ENCODE measurements at places on chromosomes 1 and 21.

GRCh38 chr1:168613691-168614231, 37.4 kb downstream of the XCL1 start:
- DNase-seq, result no peak

DNA sequence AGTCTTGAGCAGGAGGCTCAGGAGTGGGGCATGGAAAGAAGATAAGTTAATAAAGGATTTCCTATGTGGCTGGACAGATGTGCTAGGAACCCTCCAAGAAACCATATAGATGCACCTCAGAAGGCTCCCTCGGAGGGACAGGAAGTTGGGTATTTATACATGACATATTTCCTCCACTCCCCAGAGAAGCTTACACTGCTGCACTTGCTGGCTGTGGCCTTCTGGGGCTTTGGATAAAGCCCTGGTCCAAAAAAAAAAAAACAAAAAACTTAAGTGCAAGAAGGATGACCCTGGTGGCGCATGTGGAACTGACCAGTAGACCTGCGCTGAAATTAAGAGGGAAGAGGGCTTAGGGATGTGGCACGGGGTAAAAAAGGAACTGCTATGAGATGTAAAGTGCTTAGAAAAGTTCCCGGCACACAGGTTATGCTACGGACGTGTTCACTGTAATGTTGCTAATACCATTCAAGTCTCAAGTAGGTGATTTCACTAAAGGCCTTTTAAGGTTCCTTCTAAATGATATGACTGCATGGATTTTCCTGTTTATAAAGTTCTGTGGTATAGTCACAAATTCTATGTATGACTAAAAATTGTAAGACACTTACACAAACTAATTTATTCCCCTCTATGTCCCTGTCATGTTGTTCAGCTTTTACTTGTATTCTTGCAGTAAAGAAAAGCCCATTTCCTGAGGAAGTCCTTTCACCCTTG, 253.6 kb downstream of the HMCN1 start:
- no peak for DNase-seq

- no peak for DNase-seq
These were observed 31.8 kb downstream of the HSF2BP start for GRCh38 chr21:43627527-43627926.

DNA sequence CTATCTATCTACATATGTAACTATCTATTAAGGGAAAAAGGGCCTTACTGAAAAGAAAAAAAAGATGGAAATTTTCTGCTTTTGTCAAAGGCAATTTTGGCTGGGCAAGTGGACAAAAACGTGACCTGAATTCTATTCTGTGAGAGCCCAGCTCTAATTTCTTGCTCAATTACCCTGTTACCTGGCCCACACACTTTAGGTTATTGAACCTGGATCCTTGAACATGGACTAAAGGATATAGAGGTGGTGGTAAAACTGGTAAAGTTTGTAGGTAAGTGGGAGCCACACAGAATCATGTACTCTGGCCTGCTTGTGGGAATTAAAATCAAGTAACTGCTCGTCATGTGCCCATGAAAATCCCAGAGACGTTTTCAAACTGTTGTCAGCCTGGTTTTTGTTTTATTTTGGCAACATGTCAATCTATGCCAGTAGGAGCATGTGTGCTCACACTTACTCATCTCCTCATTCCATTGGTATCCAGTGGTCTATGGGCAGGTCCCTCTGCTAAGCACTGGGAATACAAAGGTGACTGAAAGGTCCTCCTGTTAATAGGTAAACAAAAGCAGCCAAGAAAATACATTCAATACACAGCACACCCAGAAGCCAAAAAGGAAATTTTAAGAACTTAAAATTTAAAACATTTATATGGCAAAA, 113.7 kb upstream of the WARS2 start:
- no peak for DNase-seq

GRCh38 chr1:203273869-203274602, 31.3 kb upstream of the BTG2 start:
- no peak for DNase-seq

- DNase-seq, result no peak
These were observed 1.3 kb upstream of the MYOC start for GRCh38 chr1:171653796-171654195.

GRCh38 chr1:222079566-222079965, 337.7 kb upstream of the DUSP10 start:
- DNase-seq, result no peak

DNA sequence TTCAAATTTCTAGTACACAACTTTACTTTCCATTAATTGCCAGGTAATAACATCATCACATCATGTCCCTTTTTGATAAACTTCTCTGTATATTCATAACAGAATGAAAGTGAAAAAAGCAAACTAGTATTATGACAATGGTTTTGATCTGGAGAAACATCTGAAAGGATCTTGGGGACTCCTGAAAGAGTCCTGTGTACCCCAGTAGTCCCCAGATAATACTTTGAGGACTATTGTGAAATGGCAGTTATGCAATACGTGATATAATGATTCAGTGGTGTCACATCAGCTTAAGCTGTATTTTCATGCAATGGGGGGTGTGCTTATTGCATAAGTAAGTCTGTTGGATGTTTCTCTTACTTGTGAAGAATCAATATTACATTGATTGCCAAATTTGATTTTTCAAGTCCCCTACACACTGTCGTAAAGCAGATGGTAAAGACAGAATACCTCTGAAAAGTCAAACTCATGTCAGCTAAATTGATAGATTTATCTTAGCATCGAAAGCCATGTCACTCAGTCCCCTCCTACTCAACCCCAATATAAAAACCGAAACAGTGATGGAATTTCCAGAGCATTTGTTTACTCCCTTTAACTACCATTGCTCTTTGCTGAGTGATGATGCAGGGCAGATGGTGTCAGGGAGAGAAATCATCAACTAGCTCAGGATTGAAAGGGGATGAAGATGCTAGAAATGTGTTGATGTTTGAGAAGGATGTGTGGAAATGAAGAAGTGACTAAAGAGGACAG, 146.7 kb upstream of the C1orf105 start:
- no peak for DNase-seq

GRCh38 chr1:157520386-157520935, 31.9 kb downstream of the FCRL5 start:
- no peak for DNase-seq

DNA sequence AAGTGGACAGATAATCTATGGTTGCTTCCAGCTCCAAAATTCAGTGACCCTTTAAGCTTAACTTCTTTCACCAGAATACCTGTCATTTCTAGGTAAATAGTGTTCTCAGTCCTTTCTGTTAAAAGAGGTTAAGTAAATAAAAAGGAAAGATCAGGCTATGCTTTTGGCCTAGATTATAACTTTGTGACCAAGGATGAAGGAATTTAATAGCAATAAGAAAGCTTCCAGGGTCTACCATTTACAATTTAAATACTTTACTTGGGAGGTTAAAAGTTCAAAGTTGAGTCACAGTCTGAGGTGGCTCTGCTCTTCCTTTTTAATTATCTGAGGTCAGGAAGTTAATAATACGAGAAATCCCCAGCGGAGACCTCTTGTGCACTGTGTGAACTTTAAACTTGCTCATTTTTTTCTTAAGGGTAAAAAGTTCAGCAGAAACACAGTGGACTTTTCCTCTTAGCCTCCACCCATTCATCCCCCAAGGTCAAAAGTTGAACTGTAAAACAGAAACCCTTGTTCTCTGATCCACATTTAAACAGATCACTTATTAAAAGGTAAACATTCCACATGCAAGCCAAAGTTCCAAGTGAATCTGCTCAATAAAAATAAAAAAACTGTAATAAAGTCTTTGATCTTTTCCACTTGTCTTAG, 187.1 kb downstream of the NRIP1 start:
- DNase-seq, result no peak

DNA sequence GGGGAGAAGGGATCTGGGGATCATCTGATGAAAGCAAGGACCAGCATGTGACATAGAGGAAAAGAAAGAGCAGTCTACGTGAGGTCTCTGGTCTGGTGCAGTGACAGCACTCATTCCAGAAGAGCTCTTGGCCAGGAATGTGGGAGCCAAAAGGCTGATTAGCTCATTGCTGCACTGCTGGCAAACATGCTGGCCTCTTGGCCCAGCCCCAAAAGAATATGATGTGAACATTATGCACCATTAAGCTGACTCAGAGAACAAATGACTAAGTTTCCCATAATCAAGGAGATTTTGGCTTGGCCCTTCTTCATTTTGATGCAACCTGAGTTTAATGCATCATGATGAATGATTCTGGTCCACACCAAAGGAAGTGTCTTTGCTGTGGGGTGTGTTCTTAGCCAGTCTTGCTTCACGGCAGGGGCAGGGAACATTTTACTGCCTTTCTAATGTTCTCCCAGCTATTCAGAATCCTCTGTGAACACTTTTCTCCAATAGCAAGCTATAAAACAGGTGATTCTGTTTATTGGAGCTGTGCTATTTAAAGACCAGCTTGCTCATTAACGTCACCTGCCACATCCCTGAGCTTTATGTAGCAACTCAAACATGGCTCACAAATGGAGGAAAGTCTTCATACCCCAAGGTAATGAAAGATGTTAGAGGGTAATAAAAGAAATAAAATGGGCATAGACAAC, 55.1 kb downstream of the PCBP3 start:
- no peak for DNase-seq

DNA sequence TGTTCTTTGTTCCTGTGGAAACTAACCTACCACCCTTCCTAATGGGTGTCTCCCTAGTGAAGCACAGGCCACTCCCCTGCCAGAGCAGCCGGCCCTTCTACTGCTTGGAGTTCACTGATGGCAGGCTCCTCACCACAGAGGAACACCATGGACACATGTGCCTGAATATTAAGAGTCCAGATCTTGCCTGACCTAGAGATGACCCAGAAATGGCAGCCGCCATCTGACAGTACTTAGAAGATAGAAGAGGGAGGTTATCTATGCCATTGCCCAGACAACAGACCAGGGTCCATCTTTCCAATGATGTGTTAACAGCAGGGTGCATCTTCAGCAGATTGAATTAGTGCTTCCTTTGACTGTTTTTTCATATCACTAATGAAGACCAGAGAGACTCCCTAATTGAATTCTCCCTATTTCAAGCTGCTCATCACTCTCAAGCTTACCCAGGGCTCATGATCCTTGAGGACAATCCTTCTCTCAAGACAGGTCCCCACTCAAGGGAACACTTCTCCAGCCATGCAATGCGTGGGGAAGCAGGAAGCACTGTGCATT, 59.8 kb downstream of the PLEKHA6 start:
- DNase-seq, result no peak
